NK-92 treated with Interleukin-12 subunit alpha and Interleukin-12 subunit beta, amount 100 ng/mL, for 24 hours (cell line): ENCODE measurements at places on chromosomes 3 and 15.

GRCh38 chr3:65181391-65181871 is 493.6 kb upstream of the ADAMTS9 start:
- DNase-seq = no peak

- no peak for DNase-seq
Observed at GRCh38 chr15:91411586-91411985, 311.5 kb downstream of the SV2B start.

DNA sequence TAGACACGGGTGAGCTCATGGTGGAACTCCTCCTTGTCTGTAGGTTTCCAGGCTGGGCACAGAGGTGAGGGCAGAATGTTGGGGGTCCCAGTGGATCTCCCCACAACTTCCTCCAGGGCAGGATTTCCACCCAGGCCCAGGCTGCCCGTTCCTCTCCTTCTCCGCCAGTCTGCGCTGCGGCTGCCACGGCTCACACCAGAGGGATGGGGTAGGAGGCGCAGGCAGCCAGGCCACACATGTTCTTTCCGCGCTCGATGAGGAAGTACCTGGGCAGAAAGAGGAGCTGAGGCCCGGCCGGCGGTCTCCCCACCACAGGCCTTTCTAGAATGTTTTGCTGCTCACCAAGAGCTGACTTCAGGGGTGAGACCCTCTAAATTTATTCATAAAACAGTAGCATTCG is 22.9 kb downstream of the CTSH start:
- DNase-seq = no peak

- no peak for DNase-seq
Observed at GRCh38 chr3:11457135-11457534, 184.9 kb downstream of the ATG7 start.

- DNase-seq = peak; percentile 66
Observed at GRCh38 chr15:64092864-64093626, 593 bp downstream of the CIAO2A start.

DNA sequence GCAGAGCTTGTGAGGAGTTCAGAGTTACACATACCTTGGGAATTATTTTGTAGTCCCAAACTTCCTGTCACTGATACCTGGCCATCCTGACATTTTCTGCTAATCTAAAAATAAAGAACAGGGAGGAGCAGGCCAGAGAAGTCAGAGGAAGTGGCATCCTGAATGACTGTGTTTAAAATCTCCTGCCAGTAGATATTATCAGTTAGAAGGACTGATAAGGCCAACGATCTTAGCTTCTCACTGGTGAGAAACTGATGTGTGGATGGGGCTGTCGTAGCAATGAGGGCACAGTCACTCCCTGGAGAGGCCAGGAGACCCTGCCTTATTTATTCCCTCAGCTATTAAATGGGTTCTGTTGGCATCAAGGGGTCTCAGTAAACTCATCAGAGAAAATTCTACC is 115.1 kb downstream of the DGKG start:
- no peak for DNase-seq
